NCI-H460 (cell line): ENCODE measurements at places on chromosomes 1 and 21.

DNA sequence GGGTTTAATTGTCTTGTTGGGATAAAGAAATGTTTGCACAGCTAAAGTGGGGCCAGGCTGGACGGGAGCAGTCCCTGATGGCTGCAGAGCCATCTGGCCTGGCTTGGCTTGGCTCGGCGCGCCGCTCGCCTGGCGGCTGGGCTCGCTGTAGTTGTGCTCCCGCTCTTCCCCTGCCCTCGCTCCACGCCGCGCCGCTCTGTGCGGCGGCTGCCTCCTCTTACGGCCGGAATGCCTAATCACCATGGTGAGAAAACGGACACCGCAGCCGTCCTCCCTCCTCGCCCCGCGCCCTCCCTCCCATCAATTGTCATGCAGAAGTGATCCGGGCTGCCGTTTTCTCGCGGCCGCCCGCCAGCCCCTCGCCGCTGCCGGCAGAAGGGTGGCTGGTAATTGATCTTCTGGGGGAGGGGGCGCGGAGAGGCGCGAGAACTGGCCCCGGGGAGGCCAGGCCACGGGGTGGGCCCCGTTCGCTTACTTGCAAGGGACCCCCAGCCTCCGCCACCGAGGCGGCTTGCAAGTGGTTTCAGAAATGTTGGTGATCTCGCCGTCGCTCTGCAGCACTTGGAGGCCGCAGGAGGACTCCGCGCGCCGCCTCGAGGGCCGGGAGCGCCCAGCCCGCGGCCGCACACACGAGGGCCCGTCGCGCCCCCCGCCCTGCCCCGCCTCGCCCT, 12.4 kb downstream of the RNF220 start:
- DNase-seq, result no peak

DNA sequence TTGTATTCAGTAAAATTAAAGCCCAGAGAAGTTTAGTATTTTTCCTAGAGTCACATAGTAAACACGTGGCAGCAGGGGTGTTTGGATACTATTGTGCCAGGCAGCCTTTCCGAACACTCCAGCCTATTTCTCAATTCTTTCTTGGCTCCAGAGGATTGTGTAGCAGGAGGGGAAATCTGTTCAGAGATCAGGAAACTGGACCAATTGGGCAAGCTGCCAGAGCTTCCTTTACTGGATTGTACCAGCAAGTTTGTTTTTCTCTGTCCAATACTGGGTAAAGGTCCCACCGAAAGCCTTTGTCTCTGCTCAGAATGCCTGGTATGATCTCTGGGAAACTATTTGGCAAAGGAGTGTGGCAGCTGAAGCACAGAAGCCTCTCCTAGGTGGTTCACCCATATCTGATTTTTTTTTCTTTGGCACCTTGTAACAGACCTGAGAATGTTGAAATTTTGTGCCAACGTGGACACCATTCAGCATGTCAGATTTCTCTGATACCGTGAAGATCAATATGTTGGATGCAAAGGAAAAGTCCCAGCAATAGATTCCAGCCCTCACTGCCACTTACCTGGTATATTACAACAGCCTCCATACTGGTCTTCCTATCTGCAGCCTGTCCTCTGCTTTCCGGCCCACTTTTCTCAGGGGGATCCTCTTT, 126.2 kb downstream of the FGGY start:
- DNase-seq, result no peak

- DNase-seq, result no peak
These were observed 42.1 kb downstream of the YARS1 start for GRCh38 chr1:32774950-32775634.

DNA sequence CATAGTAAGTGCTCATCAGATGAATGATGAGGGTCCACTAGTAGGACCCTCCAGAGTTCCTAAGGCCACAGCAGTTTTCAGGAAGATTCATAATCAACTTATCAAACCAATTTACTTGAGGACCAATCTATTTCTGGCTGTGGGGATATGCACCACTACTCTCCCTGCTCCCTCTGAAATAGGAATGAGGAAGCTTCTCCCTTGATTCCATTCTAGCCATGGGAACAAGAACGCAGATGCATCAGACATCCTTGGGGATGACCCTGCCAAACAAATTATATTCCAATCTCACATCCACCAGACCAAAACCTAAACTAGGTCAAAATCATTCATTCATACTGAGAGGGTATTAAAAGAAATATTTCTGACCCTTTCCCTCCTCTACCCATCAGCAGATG, 31.5 kb downstream of the JAK1 start:
- DNase-seq, result no peak

- no peak for DNase-seq
These were observed 203.0 kb downstream of the SLC35F3 start for GRCh38 chr1:234107416-234108021.

- no peak for DNase-seq
These were observed 86.8 kb downstream of the CASZ1 start for GRCh38 chr1:10709646-10710045.

DNA sequence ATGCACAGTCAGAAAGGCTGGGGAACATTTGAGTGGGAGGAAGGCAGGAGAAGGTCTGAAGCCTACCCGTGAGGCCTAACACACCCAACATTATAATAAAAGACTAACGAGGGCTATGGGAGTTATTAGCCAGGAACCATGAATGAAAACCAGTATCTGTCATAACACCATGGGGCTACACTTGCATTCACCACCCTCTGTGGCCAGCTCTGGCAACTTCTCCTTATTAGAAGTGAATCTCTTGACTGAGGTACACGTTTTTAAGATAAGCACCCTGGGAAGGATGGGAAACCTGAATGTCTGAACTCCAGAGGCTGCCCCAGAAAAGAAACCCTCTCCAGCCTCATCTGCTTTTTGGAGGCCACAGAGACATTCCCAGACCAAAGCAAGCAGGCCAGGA, 204.3 kb upstream of the RAB4A start:
- DNase-seq, result no peak
